ENCODE measurements at places on chromosomes 16 and 17.
A peak's percentile ranks its signal among the peaks of the same experiment; 100 is the strongest.

DNA sequence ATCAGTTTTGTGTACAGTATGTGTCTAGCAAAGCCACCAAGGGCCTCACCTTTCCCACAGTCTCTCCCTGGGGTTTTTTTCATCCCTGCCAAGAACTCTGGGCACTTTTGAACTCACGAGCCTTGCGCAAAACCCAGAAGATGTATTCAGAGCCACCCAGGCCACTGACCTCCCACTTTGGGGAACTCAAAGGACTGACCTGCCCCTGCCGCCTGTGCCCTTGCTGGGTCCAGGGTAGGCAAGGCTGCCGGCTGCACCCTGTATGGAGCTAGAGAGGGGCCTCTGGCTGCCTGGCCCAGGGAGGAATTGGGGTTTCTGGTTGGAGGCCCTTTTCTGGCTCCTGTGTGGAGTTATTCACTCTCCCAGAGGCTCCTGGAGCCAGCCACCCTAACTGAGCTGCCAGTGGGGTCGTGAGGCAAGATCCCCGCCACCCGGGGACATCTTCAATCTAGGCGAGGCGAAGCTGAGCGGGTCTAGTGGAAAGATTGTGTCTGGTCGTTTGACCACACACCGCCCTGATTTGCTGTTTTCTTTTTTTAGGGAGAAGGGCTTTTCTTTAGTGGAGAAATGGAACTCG, 1.9 kb downstream of the CDK5R1 start:
- DNase-seq, result no peak

DNA sequence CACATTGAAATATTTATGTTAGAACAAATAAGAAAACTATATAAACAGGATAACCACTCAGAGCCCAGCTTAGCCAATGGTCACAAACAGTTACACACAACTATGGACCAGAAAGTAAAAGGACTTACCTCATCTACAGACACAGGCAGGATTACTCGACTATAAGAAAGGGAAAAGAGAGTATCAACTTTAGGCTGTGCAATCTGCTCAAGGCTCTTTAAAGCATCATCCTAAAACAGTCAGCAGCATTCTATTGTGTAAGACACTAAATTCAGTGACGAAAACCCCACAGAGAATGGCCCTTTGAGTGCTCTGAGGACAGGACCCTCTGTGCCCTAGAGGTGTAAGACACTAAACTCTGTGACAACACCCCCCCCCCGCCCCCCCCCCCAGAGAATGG, 4.2 kb downstream of the PITPNA start:
- no peak for DNase-seq

GRCh38 chr16:11973070-11973469, 3.5 kb upstream of the SNX29 start:
- no peak for DNase-seq

DNA sequence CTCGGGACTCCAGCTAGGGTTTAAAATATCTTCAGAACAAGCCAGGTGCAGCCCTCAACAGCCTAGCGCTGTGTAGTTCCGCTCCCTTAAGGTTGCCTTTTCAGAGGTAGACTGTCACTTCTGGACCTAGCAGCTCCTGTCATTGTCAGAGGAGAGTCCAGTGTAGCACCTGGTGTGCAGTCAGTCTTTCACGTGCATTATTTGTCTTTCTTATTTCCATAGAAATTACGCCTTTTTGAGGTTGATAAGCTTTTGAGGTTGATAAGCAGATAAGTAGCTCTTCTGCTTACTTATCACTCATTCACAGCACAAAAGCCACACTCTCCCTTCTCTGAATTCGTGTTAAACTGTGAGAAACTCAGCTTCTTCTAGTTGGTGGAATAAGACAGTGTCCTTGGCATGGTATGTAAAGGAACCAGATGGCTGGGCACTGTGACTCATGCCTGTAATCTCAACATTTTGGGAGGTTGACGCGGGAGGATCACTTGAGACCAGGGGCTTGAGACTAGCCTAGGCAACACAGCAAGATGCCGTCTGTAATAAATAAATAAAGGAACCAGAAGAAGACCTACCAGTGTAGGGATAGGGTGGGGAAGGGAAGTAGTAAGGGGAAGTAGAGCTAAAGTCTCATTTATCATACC, 10.2 kb downstream of the EEF2K start:
- DNase-seq, result no peak

GRCh38 chr17:71063127-71063526, 893.8 kb downstream of the KCNJ2 start:
- no peak for DNase-seq

- no peak for DNase-seq
Measured at GRCh38 chr17:66849851-66850580, 15.1 kb downstream of the CACNG5 start.

DNA sequence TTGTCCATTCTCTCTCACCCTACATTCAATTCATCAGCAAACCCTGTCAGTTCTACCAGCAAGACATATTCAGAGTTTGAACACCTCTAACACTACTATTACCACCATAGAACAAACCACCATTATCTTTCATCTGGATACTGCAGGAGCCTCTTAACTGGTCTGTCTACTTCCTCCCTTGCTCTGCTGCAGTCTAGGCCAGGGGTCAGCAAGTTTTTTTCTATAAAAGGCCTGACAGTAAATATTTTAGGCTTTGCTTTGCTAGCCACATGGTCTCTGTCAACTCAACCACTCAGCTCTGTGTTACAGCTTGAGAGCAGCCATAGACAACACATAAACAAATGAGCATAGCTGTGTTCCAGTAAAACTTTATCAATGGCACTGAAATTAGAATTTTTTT, 13.8 kb downstream of the KCTD19 start:
- DNase-seq, result no peak

DNA sequence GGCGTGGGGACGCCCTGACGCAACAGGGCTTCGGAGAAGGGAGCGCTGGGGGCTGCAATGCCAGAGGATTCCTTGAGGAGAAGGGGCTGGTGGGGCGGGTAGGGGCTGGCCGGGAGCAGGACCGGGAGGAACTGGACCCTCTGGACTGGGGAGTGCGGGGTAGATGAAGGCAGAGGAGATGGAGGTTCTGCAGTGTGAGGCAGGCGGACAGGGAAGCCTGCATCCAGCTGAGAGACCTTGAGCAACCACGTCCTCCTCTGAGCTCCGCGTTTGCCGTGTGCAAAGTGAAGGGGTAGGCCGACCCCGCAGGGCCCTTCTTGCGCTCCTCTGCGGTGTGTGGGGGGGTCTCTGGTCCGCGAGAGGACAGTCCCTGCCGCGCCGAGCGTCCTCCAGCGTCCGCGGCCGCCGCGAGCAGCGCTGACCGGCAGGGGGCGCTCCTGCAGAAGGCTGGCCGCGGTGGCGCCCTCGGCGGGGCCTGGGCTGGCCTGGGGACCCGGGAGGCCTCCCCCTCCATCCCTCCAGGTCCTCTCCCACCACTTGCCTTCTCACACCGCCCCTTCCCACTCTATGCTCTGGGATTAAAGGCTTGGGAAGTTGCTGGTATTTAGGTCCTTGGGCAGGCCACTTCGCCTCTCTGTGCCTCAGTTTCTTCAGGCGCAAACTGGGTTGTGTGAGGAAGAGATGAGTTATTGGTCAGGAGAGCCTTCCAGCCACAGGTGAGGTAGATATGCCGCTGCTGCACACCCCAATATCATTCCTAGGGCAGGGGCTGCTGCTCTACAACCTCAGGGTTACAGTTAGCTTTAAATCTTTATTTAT, 9.6 kb upstream of the WNT9B start:
- peak; percentile 54 for DNase-seq

DNA sequence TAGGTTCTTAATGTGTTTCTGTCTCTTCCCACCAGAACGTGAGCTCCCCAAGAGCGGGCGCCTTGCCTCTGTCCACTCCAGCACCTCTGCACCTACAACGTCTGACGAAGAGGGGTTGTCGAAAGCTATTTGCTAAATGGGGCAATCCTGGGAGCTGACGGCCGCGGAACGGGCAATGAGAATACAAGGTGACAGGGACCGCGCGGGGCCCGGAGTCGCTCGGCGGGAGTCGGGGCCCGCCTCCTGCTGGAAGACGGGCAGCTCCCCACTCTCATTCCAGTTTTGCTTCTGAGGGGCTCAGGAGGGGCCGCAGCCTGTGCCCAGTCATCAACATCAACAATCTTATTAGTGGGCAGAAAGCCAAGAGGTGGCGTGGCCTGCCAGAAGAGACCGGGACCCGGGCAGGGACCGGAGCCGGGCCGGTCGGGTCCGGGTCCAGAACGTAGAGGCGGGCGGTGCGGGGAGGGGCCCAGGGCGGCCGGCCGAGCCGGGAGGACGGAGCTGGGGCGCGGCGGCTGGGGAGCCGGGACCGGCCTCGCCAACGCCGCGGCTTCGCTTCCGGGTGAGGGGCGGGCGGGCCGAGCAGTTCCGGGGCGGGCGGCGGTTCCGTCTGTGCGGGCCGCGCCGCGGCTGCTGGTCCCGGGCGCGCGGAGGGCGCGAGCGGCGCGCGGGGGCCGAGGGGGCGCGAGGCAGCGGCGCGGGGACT, at the start of gene MOSMO:
Gene MOSMO, plus strand, starts transcription at position 603 of the 706 bp plus-strand sequence. CDS start 191 bp downstream, outside the sequence.
- peak; percentile 73 for DNase-seq

Measured in mesendoderm (in vitro differentiated cells).